ENCODE measurements at places on chromosomes 7 and 10. TPM values are rescaled to one million over a fixed set of nuclear protein-coding genes. Genes with fewer than 3 reads are reported as not detected.

DNA sequence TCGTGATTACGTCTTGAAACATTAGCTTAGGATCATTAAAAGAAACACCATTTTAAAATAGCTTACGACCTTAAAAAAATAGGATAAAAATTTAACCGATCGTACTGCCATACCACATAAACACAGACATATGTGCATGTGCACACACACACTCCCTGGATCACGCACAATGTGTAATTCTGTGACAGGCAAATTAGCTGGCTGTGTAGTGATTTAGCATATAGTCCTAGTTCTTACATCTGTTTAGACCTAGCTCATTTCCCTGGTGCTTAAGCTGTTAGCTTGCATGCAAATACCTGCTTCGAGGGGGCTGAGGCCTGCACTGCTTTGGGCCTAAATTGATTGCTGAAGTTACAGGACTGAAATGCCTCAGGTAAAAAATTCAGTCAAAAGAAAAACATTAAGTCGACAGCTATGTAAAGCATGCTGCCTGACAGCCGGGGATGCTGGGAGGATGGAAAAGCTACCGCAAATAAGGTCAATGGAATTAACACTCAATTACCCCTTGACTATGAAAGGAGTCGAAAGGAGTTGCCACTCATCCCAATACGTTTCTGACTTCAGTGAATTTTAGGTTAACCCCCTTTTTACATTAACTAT is 267.1 kb upstream of the FZD8 start:
- DNase-seq = no peak

GRCh38 chr7:106126170-106126938 is 14.2 kb upstream of the SYPL1 start:
- DNase-seq = no peak

DNA sequence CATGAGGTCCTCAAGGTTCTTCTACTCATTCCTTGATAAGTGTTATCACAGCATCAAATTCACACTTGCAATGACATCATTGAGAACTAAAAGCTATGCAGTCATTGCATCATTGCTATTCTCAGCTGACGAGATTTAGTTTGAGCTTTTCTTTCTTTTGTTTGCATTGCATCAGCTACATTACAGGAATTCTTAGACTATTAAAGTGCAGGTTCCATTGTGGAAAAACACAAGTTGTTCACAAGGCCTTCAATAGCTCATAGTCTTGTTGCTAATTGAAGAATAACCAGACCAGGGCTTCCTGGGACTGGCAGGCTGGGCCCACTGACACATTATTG is 139.3 kb downstream of the CXCL12 start:
- no peak for DNase-seq

DNA sequence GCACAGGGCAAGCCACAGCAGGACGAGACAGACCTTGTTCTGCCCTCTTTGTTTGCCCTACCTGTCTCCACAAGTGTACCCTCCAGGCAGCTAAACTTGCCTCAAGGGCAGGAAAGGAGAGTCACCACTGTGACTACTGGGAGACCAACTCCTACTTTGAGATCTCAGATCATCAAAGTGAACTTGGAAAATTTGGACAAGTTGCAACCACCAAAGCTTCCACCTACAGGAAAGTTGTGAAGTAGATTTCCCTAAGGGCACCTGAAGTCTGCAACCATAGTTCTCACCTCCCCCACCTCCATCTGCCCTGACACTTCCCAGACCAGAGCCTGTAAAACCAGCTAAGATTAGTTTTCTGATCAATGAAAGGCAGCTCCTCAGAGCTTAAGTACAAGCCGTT is 2.5 kb upstream of the WDR91 start:
- no peak for DNase-seq

GRCh38 chr10:76981251-76981650 is 656.4 kb downstream of the KCNMA1 start:
- DNase-seq = no peak

C10orf67 gene
- not detected for total RNA-seq

FERD3L gene
- not detected for total RNA-seq

PTPRZ1 gene
- total RNA-seq = 0.16 TPM

EGFR gene
- total RNA-seq = 34.8 TPM

MYPN gene
- total RNA-seq = 342 TPM

Data from gastrocnemius medialis (tissue), 4 donors.